ENCODE measurements at places on chromosomes 1 and 21.
A peak's percentile ranks its signal among the peaks of the same experiment; 100 is the strongest.

DNA sequence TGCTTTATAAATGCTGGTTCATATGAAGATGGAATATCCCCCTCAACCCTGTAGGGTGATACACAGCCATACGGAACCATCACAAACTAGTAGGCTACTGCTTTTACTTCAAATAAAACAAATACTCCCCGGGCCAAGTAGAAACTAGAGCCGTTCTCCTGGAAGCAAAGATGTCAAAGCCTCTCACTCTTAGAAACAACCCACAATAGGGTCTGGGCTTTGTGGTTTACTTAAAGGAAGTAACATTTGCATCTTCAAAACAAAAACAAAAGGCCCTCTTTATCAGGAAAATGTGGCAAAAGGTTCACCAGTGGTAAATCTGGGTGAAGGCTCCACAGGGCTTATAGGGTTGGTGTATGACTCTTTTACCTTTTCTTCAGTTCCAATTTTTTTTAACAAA lies 49.8 kb downstream of the HLCS start:
- no peak for DNase-seq

GRCh38 chr1:166859597-166859996 lies 16.5 kb downstream of the TADA1 start:
- no peak for DNase-seq

DNA sequence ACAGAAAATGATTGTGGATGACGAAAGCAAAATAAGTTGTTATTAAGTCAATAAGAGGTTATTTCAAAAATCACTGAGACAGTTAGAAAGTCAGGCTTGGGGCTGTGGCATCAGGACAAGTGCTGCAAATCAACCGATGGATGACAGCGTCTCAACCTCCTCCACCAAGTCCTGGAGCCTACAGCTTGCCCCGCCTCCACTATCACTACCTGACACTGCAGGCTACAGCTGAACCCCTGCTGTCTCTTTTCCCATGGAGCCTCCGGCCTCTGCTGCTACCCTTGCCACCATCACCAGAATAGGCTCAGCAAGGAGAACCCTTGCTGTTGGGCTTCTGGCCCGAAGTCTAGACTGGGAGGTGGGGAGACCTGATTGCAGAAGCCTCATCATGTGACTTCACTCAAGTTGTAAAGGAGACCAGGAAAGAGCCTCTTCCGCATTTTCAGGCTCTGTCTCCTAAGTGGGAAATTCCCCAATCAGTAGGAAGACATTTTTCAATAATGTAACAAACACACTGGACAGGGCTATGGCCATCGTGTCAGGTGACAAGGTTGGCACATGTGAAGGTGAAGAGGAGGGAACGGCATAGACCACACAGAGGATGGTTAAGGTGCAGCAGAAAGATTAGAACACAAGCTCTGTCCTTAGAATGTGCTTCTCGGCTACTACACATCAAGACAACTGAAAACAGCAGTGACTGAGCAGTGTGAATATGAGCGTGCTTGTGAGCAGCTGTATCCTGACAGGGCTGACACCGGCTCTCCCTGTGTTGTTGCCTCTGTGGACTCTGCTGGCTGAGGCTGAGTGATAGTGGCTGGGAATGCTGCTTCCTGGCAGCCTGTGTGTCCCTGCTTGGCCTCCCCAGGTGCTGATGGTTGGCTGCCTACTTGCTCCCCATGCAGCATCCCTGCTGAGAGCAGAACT lies 660.7 kb downstream of the PTPRU start:
- DNase-seq: no peak

GRCh38 chr1:164755690-164756089 lies 196.7 kb downstream of the PBX1 start:
- no peak for DNase-seq

- no peak for DNase-seq
Observed at GRCh38 chr1:205497351-205497750, 7.1 kb upstream of the CDK18 start.

GRCh38 chr1:30920827-30921226 lies 12.3 kb upstream of the SDC3 start:
- DNase-seq: no peak

DNA sequence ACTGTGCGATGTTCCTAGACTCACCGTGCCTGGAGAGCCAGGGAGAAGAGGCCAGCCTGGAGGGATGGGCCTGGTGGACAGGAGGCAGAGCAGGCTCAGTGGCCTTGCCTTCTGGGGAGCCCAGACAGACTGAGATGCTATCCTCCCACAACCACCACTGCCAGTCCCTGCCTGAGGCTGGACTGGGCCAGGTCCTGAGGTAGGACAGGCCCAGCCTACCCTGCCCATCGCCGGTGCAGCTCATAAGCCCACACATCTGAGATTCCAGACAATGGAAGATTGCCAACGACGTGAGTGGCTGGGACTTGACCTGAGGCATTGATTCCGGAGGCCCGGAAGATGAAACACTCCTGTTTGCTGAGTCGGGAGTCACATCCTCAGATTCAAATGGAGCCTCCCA lies 5.8 kb downstream of the CLEC20A start:
- no peak for DNase-seq

- DNase-seq: no peak
Observed at GRCh38 chr1:232207073-232207866, 422.7 kb downstream of the SIPA1L2 start.

- no peak for DNase-seq
Observed at GRCh38 chr21:42601656-42602055, 51.8 kb upstream of the PDE9A start.

DNA sequence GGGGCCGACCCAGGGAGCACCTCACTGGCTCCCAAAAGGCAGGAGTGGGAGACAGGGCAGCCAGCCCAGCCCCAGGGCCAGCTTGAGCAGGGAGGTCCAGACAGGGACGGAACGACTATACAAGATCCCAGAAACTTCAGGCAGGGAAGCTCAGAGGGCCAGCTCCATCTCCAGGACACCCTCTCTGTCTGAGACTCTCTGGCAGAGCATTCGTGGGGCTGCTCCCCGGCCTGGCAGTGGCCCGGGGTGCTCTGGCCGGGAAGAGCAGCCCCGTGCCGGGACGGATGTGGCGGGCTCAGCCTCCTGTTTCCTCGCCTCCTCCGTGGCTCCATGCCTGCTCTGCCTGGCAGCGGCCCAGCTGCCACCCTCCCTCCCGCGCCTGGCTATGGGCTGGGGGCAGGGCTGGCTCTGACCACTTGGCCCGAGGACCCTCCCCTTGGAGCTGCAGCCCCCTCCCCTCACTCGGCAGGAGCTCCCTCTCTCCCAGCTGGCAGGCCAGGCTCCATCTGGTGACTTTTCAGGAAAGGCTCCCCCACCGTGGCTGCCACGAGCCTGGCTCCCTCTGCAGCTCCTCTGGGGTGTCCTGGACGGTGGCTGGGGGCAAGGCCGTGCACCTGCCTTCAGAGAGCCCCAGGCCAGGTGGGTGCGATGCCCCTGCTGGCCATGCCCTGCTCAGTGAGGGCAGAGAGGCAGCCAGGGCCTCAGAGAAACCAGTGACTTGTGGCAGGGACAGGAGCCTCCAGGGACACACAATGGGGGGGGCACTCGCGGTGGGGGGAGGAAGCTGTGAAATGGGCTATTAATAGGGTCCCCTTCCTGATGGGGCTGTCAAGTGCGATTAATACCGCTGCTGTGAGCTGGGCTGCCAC lies 5.6 kb upstream of the PLCH2 start:
- DNase-seq: no peak

- no peak for DNase-seq
Observed at GRCh38 chr1:76269155-76269554, 194.6 kb downstream of the ST6GALNAC3 start.

- no peak for DNase-seq
Observed at GRCh38 chr21:42878678-42878992, 704 bp downstream of the WDR4 start.

- DNase-seq: peak; percentile 37
Observed at GRCh38 chr1:168763031-168763430, 34.0 kb upstream of the DPT start.

DNA sequence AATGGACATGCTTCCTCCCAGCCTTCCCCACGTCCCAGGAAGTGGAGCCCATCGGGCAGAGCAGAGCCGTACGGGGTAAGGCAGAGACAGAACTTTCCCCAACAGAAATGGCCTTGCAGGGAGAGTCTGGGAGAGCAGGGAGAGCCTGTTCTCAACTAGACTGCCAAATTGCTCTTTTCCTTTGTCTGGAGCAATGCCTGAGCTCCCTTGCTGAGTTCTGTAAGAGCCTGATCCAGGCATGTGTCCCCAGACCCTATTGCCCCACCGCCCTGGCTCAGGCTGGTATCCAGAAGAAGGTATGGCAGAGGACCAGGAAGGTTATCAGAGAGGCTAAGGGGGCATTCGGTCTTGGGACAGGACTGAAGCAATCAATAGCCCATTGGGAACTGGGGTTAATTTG lies 79.9 kb downstream of the TMEM53 start:
- DNase-seq: no peak

- no peak for DNase-seq
Observed at GRCh38 chr1:78048446-78048845, 2.7 kb downstream of the GIPC2 start.

DNA sequence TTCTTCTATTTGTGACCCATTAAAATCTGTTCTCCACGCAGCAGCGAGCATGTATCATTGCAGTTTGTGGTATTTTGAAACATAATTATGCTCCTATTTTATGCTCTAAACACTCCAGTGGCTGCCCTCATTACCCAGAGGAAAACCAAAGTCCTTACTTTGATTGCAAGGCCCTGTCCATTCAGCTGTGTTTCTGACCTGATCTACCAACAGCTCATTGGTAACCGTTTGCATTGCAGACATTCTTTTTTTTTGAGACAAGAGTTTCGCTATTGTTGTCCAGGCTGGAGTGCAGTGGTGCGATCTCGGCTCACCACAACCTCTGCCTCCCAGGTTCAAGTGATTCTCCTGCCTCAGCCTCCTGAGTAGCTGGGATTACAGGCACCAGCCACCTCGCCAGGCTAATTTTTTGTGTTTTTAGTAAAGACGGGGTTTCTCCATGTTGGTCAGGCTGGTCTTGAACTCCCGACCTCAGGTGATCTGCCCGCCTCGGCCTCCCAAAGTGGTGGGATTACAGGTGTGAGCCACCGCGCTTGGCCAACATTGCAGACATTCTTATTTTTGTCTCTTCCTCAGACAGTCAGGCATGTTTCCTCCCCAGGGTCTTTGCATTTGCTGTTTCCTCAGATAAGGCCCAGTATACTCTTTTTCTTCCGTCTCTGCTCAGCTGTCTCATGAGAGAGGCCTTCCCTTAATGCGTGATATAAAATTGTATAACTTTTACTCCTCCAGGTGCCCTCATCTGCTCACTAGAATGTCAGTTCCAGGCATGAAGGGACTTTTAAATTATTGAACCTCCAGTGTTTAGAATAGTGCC lies 32.5 kb downstream of the THRAP3 start:
- DNase-seq: no peak

- no peak for DNase-seq
Observed at GRCh38 chr1:23639460-23640095, 52.0 kb upstream of the RPL11 start.

GRCh38 chr1:87786861-87787545 lies 458.3 kb downstream of the LMO4 start:
- no peak for DNase-seq

DNA sequence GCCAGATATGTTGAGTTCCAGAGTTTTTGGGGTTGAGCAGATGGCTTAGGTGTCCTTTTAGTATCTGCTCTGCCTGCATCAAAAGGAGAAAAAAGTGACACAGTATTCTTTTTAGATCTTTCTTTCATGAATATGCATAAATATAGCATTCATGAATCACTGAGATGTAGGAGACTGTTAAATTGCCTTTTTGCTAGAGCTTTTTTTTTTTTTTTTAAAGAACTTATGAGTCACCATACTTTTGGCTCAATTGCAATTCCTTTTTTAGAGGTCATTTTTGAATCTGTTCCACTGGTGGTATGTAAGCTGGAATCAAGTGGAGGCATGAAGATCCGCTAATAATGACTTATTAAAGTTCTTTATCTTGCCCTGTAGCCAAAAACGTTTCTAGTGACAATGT lies 480.9 kb upstream of the ZRANB2 start:
- no peak for DNase-seq

GRCh38 chr1:112358061-112358770 lies 37.8 kb upstream of the CTTNBP2NL start:
- no peak for DNase-seq

- no peak for DNase-seq
Observed at GRCh38 chr1:27152829-27153548, 1.9 kb downstream of the SLC9A1 start.

DNA sequence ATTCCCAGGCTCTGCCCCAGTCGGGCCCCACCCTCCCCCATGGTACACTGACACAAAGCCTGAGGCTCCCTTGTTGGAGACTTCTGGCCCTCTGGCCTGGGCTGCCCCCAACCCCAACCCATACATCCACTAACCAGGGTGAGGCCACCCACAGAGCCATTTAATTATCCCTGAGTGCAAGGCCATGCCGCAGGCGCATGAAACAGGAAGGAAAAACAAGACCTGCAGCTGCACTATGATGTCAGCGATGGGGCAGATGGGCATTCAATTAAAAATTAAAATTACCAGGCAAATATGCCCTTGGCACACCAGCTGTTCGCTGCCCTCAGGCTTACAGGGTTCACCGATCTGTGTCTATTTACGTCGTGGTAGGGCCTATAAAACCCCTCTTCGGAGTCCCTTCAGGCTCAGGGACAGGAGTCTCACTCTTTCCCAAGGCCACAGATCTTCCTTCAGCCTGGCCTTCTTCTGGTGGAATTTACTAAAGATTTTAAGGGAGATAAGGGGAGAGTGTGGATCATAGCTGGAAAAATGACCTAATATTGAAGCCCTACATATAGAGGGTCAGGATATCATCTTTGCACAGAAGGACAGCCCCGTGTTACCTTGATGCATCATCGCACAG lies 29.6 kb upstream of the RGS16 start:
- no peak for DNase-seq

DNA sequence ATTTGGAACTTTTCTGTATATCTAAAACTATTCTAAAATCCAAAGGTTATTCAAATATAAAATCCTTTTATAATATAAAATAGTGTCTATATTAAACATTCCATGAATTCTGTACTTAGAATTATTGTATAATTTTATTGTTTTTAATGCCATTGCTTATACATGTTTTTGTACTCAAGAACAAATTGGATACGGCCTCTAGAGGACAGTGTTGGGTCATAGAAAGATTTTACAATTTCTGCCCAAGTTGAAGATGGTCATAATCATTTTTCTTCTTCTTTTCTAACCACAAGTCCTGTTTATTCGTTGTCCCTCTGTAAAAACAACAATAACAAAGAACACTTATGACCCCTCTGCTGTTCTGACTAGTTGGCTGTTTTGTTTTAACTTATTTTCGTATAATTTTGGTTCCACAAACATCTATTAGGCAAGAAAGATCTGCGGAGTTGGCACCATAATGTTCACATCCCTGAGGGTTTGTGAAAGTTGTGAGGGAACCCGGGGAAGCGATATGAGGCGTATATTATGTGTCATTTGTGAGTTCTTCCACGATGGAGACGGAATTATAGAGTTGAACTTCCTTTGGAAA lies 75.7 kb upstream of the KIF26B start:
- DNase-seq: no peak

Measured in stimulated activated CD4-positive, alpha-beta T cell treated with anti-CD3 and anti-CD28 coated beads, Interleukin-1b, Interleukin-23, amount 100 ng/mL, for 48 hours (primary cell).